IPS-NIHi11 (cell line): ENCODE measurements at places on chromosomes 5 and 9.
A peak's percentile ranks its signal among the peaks of the same experiment; 100 is the strongest.

GRCh38 chr5:158634714-158635113 lies 465.0 kb downstream of the EBF1 start:
- DNase-seq: no peak

DNA sequence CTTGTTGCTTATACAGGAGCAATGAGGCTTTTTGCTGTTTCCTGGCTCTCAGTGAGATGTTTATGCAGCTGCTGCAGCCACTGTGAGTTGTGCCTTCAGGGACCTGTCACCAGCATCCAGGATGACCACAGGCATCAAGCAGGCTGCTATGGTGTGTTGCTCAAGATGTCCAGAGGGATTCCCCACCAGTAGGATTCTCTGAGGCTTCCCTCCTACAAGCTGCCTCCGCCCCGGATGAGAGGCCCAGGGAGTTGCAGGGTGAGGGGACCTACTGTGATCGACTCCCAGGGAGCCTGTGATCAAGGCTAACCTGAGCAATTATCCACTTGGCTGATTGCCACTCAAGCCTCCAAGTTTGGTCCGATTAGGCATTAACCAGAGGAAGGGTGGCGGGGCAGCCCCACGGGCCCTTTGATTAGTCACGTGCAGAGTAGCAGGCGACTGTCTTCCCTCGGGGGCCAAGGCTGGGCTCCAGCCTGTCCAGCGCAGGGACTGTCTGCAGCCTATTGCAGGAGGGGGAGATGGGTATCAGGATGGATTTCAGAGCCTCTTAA lies 1.8 kb upstream of the FAT2 start:
- no peak for DNase-seq

GRCh38 chr5:16755641-16756040 lies 138.8 kb upstream of the RETREG1 start:
- no peak for DNase-seq

DNA sequence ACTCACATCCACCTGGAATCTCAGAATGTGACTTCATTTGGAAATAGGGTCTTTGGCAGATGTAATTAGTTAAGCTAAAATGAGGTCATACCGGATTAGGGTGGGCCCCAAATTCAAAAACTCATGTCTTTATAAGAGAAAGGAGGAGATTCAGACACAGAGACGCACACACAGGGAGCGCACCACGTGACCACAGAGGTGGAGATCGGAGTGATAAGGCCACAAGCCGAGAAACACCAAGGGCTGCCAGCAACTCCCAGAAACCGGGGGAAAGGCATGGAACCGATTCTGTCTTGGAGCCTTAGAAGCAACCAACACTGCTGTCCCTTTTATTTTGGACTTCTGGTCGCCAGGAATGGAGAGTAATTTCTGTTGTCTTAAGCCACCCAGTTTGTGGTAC lies 31.8 kb upstream of the LMX1B start:
- no peak for DNase-seq

DNA sequence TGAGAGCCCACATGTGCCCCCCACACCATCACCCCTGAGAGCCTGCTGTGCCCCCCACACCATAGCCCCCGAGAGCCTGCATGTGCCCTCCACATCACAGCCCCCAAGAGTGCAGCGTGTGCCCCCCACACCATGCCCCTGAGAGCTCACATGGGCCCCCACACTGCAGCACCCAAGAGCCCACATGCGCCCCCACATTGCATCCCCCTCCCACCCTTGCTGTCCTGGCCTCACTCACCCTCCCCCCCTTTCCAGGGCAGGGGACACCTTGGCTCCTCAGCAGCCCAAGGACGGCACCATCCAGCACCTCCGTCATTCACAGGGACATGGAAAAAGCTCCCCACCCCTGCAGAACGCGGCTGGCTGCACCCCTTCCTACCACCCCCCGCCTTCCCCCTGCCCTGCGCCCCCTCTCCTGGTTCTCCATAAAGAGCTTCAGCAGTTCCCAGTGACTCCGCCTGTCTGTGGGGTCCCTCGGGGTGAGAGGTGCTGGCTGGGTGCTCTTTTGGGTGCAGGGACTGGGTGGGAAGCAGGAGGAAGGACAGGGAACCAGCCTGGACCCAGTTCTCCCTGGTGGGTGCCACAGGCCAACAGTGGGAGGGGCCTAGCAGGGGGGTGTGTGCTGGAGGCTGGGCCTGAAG lies 5.0 kb downstream of the LCN1 start:
- no peak for DNase-seq

GRCh38 chr9:81874931-81875330 lies 53.3 kb upstream of the SPATA31D4 start:
- no peak for DNase-seq

DNA sequence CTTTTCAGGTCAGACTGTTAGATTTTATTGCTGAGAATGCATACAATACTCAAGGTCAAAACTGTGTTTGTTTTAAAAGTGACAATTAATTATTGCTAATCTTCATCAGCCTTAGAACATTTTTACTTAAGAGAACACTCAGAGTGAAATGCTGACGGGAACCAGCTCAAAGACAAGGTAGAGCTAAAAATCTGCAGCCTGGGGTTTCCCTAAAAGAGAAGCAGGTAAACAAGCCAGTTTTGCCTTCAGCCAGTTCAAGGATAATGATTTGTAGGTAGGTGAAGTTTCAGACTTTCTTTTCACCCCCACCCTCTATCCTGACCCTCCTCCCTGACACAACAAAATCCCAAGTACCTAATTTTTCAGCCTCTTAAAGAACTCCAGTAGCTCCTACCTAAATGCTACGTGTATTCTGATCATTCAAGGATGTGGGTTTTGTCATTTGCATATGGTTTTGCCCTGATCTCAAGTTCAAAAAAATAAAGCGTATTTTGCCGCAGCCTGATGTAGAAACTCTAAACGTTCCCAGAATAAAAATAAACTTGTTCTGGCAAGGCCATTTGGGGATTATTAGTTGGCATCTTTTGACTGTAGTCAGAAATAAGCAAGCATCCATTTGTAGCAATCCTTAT lies 407.2 kb downstream of the EFNA5 start:
- no peak for DNase-seq

DNA sequence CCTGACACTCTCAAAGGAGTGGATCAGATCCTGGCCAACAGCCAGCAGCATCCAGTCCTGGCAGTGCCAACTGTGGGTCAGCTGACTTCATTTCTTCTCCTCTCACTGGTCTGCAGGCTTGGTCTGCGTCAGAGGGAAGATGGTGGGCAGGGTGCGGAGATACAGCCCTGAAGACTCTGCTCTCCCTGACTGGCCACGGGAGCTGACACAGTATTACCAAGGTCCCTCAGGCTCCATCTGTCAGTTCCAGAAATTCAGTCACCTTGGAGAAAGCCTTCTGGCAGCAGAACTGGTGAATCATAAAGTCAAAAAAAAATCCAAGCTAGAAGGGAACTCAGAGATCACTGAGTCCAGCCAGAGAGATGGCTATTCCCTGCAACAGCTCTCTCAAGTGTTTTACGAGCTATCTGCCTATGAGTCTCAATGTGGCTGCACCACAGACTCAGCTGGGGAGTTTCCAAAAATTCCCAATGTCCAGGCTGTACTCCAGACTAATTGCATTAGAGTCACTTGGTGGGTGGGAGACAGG lies 27.9 kb downstream of the C1QTNF2 start:
- DNase-seq: no peak

DNA sequence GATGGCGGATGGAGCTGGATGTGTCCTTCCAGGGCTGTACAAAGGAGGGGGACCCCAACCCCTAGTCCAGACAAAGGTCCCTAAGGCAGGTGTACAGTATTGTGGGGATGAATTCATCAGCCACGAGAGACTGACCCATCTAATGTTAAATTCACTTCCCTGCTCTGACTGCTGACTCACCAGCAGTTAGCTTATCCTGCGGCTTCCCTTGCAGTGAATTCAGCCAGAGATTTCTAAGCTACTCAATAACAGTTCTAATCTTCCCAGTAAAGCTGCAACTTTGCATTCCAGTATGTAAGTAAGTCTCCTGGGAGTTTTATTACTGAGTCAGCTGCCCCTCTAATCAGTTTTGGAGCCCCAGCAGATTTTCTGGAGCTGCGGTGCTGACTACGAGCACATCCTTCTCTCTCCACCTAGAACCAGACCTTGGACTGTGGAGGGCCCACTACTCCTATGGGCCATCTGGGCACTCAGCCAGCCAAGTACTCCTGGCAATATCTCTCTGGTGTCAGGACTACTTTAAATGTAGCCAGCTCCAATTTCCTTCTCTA lies 16.1 kb downstream of the B4GALT1 start:
- no peak for DNase-seq

DNA sequence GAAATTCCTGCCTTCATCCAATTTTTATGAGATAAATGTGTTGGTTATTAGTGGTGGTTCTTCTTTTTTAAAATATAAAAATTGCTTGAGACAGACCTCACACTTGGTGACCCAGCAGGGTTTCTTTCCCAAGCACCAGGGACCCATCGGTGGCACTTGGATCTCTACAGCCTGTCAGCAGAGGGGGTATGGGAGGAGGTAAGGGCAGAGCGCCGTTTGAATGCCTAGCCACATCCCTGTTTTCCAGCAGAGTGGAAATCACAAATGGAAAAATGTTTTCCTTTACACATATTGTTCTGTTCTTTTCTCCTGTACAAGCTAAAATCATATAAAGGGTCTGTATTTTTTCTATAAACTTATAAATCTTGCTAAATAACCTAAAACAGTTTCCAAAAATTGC lies 248.0 kb downstream of the NR3C1 start:
- DNase-seq: no peak

DNA sequence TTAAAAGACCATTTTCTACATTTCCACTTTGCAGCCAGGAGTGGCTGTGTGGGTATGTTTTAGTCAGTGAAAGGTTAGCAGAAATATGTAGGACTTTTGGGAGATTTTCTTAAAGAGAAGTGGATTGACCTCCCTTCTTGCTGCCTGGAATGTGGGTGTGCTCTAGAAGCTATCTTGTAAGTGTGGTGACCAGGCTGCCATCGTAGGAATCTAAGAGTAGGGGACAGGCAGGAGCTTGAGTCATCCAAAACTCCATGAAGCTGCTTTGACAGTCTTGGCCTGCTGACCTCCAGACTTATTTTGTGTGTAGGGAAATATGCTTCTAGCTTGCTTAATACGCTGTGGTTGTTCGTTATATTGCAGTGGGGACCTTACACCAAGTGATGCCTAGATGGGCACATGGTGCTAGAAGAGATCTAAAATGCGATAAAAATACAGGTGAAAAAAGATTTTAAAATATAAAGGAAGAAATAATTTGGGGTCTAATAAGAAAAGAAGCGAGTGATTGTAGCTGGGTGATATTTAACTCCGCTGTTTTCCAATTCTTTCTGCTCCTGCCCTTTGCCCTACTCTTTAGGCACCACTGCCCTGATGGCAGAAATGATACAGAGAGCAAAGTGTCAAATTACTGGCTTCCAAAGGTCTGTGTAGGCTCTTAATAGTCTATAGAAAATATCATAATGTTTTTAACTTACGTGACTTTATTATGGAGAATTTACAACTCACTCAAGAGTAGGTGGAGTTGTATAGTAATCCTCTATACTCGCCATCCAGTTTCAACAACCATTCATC lies 298.2 kb upstream of the ZNF608 start:
- no peak for DNase-seq

GRCh38 chr5:24094081-24094679 lies 550.6 kb downstream of the CDH10 start:
- no peak for DNase-seq

DNA sequence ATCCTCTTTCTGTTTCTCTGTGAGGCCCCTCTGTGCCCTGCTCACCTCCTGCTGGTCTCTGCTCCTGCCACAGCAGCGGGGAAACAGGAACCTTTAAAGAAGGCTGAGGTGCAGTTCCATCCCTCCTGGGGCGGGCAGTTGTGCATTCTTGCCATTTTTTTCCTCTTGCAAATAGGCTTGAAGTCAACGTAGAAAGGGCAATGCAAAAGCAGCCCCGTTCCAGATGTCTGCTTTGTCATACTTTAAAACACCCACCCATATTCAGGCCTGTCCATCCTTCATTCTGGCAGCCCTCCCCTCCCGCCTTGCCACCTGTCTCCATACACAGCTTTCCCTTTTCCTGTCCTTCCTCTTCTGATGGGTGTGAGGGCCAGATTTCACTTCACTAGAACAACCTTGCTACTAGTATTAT lies 65.4 kb upstream of the KLF9 start:
- peak; percentile 33 for DNase-seq

GRCh38 chr5:158635565-158635964 lies 464.2 kb downstream of the EBF1 start:
- no peak for DNase-seq

DNA sequence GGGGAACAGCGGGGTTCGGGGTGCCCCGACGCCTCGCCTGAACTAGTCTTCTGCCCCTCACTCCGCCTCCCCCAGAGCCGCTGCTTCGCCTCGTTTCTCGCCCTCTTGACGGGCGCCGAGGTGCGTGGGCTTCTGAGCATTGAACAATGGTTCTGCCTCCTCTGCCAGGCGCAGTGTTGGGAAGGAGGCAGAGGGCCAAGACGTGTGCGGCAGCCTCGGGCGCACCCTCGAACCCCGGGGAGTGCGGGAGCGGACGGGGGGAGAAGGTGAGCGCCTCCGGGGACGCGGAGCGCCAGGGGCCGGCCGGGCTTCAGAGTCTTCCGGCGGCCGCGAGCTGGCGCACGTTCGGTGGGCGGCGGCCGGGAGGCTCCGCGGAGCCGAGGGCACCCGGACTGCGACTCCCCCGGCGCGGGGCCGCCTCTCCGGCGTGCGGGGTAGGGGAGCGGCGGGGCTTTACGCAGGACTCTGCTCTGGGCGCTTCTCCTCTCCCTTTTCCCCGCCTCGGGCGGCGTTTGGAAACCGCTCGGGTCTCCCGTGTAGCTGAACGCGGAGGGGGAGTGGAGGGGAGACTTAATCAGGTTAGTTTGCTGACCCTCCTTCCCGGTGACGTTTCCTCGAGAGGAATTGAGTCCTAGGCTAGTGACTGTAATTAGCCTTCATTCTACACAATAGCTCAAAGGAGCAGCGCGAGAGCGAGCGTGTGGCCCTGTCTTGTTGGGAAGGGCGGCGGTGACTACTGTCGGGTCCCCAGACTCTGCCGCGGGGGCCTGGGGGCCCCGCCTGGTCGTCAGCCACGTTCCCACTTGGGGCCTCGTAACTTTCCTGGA lies 1.1 kb downstream of the VLDLR start:
- DNase-seq: peak; percentile 39

DNA sequence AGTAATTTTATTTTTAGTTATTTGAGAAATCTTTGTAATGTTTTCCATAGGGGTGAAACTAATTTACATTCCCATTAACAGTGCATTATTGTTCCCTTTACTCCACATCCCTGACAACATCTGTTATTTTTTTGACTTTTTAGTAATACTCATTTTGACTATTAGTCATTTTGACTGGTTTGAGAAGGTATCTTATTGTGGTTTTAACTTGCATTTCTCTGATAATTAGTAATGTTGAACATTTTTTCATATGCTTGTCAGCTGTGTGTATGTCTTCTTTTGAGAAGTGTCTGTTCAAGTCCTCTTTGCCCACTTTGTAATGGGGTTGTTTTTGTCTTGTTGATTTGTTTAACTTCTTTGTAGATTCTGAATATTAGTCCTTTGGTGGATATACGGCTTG lies 27.5 kb downstream of the CCDC152 start:
- no peak for DNase-seq

DNA sequence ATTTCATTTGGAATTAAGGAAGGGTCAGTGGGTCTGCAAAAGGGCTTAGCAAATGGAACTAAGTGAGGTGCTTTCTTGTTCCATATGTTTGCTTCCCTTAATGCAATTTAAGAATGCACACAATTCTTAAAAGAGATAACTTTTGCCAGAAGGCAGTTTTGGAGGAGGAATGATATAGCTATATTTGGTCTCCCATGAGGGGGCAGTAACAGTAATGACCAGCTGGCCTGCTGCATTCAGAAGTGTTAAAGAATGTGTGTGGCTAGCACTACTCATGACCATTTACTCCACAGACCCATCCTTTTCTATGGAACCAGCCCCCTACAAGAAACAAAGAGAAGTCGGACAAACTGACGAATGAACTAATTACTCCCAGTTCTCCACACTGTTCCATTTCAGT lies 638.9 kb downstream of the RAB3C start:
- no peak for DNase-seq

GRCh38 chr5:124582561-124582840 lies 163.9 kb downstream of the ZNF608 start:
- no peak for DNase-seq
